ENCODE measurements at places on chromosomes 5 and 9. TPM values are rescaled to one million over a fixed set of nuclear protein-coding genes. Genes with fewer than 3 reads are reported as not detected.

DNA sequence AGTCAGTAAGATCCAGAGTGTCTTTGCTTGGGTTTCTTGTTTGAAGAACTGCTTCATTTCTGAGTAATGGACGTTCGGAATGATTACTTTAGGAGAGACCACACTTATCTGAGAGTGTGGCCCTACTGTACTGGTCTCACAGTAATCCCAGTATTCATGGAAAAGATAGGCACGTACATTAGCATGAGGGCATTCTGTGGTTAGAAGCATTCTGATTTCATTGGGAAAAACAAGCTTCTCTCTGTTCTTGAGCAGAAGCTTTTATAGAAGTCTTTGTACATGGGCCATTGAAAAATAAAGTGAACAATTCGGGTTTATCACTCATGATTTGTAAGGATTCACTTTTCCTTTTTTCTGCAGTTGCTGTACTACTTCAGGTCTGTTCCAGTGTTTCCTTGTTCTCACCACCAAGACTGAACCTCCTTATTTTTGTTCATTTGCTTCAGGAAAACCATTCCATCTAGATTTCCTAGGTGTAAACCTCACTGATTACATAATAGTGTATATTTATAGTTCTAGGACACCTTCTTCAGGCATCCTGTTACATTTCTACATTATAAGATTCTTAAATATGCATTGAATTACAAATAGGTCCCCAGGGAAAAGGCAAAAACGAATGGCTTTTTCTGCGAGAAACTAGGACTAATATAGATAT, 10.1 kb downstream of the TGFBR1 start:
- no peak for DNase-seq

- DNase-seq = peak; percentile 96
Measured at GRCh38 chr9:752201-752600, 89.3 kb upstream of the DMRT1 start.

DNA sequence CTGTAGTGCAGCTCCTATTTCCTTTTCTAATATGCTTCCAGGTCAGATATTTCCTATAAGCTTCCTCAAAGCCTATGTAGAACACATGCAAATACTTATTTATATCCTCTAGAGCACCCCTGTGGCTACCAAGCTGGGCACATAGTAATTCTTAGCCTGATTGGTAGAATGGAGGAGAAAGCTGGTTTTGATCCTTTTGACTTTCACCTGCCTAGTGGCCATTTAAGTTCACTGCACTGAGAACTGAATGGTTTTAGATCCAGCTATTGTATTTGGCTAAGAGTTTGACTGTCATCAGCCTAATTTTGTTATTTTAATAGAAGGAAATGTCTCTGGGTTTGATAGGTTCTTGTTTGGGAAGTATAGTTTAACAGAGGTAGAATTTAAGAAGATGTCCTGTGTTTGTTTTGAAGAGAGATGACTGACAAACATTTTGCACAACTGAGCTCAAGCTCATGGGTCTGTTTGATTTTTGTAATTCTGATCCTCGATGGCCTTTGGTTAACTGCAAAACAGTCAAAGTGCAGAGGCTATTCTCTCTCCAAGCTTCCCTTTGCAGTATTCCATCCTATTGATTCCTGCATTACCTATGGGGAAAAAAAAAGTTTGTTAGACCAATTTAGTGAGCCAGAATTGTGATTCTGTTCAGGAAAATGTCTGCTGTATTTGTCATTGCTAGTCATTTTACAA, 85.4 kb downstream of the KCNN2 start:
- DNase-seq = peak; percentile 15

- peak; percentile 10 for DNase-seq
Measured at GRCh38 chr9:97980918-97981845, 2.0 kb upstream of the ANP32B start.

DNA sequence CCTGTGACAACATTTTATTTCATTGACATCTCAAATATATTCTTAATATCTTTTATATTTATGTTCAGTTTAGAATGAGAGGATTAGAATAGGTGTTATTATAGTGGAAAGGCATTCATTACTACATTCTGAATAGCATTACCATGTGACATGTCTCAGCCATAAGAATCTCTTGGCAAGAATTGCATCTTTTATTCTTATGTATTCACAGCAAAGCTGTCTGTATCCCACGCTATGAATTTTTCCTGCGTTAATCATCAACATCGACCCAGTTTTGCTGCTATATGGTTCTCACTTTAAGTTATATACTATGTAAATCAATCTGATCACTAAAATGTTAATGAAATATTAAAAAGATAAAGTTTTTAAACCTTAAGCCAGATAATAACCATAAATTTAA, 248.6 kb downstream of the TMEM232 start:
- DNase-seq = peak; percentile 86

- DNase-seq = no peak
Measured at GRCh38 chr5:128777052-128777451, 188.2 kb upstream of the SLC27A6 start.

NMUR2 gene
- polyA plus RNA-seq = not detected

C5 gene
- 1.9 TPM for polyA plus RNA-seq

FCN2 gene
- polyA plus RNA-seq = not detected

APBA1 gene
- 5.0 TPM for polyA plus RNA-seq

SPATA31D3 gene
- polyA plus RNA-seq = not detected

COL27A1 gene
- polyA plus RNA-seq = 2.4 TPM

Measured in fibroblast of lung (primary cell).